Central memory CD4-positive, alpha-beta T cell (primary cell): ENCODE measurements at places on chromosomes 4 and X.

DNA sequence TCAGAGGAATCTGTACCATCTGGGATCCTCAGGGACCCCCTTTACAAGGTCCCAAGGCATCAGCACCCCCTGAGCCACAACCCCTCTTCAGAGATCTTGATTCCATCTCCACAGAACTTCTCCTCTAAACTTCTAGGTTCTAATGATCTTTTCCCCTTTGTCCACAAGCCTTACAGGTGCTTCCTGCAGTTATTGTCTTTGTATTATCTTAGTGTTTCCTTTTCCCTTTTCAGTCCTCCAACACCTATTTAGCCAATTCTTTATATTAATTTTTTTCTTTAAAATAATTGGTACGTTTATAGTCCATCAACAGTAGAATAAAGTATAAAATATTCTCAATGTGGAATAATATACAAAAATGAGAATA, 35.2 kb upstream of the FAM241A start:
- no peak for DNase-seq

DNA sequence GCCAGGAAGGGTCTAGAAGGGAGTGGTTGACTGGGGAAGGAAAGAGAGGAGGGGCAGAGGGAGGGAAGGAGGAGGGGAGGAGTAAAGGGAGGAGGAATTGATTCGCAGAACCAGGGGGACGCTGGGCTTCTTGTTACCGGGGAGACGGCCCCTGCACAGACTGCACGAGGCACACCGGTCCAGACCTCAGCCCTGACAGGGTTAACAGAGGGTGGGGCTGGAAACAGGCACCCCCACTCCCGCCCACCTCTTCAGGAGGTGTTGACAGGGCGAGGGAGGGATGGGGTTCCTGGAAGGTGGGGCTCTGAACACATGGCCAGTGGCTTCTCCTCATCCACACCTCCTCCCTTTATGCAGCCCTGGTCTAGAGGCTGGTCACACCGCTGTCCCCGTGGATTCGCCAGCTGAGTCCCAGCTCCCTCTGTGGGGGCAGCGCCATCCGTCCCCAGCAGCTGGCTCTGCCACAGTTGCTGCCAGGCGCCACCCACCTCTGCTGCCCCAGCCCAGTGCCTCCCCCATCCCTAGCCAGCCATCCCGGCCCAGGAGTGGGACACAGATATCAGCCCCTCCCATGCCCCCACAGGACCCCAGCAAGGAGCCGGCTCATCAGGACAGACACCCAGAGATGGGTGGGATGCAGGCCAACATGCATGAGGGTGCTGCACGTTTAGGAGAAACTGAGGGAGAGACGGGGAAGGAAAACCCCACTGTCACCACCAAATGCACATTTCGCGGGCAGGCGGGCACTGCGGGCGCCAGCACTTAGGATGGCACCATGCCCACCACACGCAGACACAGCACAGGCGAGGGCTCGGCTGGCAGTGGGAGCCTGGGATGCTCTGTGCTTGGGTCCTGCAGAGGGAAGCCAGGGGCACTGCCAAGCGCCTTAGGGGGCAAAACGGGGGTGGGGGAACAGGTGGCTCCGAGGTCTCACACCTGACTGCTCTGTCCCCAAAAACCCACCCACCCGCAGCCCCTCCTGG, 87.6 kb downstream of the ABLIM2 start:
- DNase-seq: no peak

DNA sequence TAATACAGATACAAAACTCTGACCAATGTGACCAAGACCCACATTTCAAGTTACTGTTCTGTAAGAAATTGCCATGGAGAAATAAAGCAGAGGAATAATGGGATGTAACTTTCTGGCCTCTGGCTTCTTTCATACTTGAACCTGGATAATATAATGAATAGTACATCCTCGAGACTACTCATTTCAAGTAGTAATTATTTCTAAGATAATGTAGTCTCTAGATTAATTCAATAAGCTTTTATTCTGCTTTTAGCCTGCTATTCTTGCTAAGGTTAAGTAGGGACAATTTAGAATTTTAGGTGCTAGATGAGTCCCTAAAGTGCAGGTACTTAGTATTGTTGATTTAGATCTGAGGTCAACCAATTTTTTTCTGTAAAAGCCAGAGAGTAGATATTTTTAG, 178.7 kb upstream of the IL15 start:
- no peak for DNase-seq

- no peak for DNase-seq
These were observed 54.4 kb downstream of the KIT start for GRCh38 chr4:54712206-54712605.

DNA sequence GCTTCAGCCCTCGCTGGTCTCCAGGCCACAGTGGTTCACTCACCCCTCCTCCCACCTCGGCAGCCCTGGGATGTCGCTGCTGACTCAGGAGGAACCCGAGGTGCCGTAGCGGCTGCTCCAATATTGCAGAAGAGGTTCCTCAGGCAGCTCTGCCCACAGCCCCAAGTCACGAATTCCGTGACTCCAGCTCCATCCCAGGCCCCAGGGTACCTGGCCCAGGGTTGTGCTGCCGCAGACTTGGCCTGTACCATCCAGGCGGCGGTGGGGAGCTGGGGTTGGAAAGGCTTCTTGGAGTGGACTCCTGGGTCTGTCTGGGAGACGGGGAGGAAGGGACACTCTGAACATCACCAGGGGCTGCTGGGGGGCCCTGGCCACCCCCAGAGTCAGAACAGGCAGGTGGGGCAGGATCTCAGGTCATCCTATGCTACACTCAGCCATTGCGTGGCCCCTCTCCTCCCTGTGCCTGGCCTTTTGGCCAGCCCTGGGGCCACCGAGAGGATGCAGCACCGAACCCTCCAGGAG, 728 bp upstream of the HGFAC start:
- DNase-seq: no peak

GRCh38 chr4:128502818-128503527, 215.4 kb upstream of the PGRMC2 start:
- no peak for DNase-seq

GRCh38 chr4:7291372-7292114, 99.2 kb downstream of the SORCS2 start:
- DNase-seq: no peak

- DNase-seq: peak; percentile 31
These were observed 728 bp downstream of the UBA6 start for GRCh38 chr4:67700116-67700737.

- DNase-seq: no peak
These were observed 83.9 kb upstream of the RAI2 start for GRCh38 chrX:17944833-17945497.

DNA sequence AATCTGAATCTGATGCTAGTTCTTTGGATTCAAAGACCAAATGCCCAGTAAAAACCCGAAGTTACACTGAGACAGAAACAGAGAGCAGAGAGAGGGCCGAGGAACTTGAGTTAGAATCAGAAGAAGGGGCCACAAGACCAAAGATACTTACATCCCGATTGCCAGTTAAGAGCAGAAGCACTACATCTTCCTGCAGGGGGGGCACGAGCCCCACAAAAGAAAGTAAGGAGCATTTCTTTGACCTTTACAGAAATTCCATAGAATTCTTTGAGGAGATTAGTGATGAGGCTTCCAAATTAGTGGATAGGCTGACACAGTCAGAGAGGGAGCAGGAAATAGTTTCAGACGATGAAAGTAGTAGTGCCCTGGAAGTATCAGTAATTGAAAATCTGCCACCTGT, 309.3 kb downstream of the ANK2 start:
- DNase-seq: no peak

GRCh38 chrX:75067931-75068330, 88.2 kb downstream of the ABCB7 start:
- DNase-seq: no peak

GRCh38 chr4:109998867-109999584, 86.3 kb downstream of the EGF start:
- peak; percentile 54 for DNase-seq

- DNase-seq: no peak
These were observed 242.9 kb upstream of the GK2 start for GRCh38 chr4:79650794-79651431.

GRCh38 chr4:72951628-72952027, 117.9 kb downstream of the COX18 start:
- no peak for DNase-seq

DNA sequence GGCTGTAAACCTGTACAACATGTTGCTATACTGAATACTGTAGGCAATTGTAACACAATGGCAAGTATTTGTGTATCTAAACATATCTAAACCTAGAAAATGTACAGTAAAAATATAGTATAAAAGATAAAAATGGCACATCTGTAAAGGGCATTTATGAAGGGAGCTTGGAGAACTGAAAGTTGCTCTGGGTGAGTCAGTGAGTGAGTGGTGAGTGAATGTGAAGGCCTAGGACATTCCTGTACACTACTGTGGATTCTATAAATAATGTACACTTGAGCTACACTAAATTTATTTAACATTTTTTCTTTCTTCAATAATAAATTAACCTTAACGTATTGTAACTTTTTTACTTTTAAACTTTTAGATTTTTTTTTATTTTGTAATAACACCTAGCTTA, 5.0 kb upstream of the SHROOM4 start:
- no peak for DNase-seq

- DNase-seq: no peak
These were observed 224.5 kb downstream of the PCDH18 start for GRCh38 chr4:137307806-137308205.

- DNase-seq: no peak
These were observed 27.5 kb downstream of the CASK start for GRCh38 chrX:41895826-41896225.

DNA sequence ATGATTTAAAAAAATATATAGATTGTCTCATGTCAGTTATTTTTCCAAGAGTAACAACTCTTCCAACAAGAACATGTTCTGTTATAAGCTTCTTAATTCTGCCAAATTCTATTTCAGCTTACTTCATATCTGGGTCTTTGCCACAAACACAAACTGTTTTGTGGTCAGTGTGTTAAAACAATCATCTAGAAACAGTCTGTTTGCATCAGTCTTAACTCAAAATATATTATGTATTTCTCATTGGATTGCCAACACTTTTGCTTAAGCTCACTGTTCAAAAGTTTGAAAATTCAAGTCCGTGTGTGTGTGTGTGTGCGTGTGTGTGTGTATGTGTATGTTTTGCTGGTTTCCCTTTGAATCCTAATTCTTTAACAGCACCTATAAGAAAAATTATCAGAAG, 752.3 kb upstream of the NDST4 start:
- no peak for DNase-seq

GRCh38 chr4:150600812-150601445, 19.0 kb downstream of the MAB21L2 start:
- no peak for DNase-seq

- DNase-seq: no peak
These were observed 340 bp downstream of the HNRNPD start for GRCh38 chr4:82373486-82373815.

- no peak for DNase-seq
These were observed 127.1 kb downstream of the RBM46 start for GRCh38 chr4:154908168-154908567.

GRCh38 chr4:30836231-30836630, 116.1 kb downstream of the PCDH7 start:
- no peak for DNase-seq

GRCh38 chr4:85086721-85087120, 120.2 kb upstream of the WDFY3 start:
- no peak for DNase-seq

DNA sequence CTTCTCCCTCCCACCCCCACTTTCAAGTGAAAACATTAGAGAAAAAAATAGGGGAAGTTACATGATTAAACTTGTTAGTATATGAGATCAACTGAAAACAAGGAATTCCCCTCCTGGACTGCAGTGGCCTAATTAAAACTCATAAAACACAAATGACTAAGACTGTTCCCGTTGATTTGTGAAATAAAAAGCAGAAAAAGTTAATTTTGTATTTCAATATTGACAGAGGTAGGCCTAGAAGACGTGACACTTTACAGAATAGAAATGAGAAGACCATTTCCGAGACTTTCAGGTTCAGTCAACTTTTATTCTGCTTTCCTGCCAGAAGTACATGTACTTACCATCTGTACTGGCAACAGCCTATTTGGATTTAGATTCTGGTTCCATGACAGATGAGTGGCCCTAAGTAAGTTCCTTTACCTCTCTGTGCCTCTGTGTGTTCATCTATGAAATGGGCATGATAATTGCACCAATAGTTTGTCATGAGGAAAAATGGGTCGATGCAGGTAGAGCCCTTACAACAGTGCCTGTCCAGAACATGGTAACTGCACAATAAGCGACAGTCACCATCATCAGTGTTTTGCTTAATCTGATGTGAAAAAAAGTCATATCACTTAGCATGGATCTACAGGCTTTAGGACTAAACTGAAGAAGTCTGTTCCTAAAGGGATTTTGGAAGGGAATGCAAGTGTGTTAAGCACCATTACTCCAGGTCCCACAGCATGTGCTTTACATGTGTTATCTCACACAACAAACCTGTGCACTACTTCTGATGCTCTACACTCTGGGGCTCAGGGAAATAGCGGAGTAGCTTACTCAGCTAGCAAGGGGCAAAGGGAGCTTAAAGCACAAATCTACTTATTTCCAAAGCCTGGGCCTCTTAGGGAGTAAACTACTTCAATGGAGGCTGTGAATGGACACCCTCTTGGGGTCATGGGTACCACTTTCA, 562.3 kb upstream of the DIPK2B start:
- no peak for DNase-seq

DNA sequence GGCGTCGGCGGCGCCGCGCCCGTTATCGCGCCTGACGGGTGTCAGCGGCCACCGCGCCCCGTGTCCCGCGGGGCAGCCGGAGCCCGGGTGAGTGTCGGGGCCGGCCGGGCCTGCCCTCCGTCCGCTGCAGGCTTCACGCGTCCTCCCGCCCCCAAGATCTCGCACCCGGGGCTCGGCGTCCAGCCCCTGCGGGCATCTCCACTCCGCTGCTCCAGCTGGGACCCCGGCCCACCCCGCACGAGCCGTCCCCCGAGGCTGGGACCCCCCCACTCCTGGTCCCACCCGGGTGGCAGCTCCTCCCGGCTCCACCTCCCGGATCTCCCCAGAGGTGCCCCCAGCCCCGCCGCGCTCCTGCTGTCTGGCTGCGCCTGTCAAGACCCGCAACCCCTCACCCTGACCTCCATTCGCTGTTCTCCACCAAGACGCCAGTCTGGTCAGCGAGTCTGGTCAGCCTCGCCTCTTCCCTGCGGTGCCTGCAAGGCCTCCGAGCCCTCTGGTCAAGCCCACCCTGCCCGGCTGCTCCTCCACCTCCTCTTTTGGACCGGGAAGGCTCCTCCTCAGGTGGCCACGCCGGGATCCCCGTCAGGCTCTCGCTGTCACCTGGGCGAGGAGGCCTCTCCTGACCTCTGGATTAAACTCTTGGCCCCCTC, 66.0 kb upstream of the NKX1-1 start:
- DNase-seq: no peak

- DNase-seq: no peak
These were observed 31.4 kb upstream of the SLC25A31 start for GRCh38 chr4:127698789-127699200.
